Amniotic stem cell (primary cell): ENCODE measurements at places on chromosomes 7 and 10.
A peak's percentile ranks its signal among the peaks of the same experiment; 100 is the strongest.

- no peak for DNase-seq
Observed at GRCh38 chr10:38038932-38039245, 28.4 kb downstream of the ZNF33A start.

DNA sequence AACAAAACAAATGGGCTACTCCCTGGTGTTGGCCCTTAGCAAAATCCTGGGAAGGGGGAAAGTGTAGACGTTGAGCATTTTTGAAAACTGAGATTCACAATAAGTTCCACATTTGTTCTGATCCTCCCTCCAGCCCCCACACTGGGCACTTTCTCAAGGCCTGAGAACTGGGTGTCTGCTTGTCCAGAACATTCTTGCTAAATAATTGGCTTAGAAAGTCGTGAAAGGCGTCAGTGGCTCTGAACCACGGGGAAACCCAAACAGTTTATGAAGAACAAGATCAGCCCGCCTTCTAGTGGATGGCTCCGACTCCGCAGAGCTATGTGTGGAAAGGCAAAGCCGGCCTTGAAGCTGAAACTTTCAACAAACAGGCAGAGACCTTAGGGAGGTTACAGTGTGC, 370.1 kb downstream of the PRPF18 start:
- no peak for DNase-seq

GRCh38 chr7:140674899-140675701, 2.4 kb downstream of the ADCK2 start:
- DNase-seq, result no peak

GRCh38 chr10:104449391-104449790, 95.8 kb downstream of the CFAP58 start:
- peak; percentile 11 for DNase-seq

- no peak for DNase-seq
Observed at GRCh38 chr10:22554461-22555182, 159.8 kb downstream of the PIP4K2A start.

- DNase-seq, result no peak
Observed at GRCh38 chr10:33236916-33237315, 97.6 kb downstream of the NRP1 start.

DNA sequence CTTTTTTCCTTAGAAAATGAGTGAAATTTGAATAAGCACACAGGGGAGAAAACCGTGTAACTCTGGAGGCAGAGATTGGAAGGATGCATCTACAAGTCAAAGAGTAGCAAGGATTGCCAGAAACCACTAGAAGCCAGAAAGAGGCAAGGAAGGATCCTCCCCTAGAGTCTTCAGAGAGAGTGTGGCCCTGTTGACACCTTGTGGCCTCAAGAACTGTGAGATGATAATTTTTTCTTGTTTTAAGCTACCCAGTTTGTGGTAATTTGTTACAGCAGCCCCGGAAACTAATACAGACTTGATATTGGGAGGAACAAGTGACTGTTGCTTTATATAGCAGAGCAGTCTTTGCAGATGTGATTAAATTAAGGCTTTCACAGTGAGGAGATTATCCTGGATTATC, 3.6 kb upstream of the GIMAP7 start:
- DNase-seq, result no peak

GRCh38 chr10:132737390-132738048, 48.4 kb downstream of the NKX6-2 start:
- no peak for DNase-seq

GRCh38 chr10:129288999-129289584, 177.9 kb upstream of the MGMT start:
- DNase-seq, result no peak

- no peak for DNase-seq
Observed at GRCh38 chr7:102317231-102318059, 30.8 kb downstream of the SH2B2 start.

DNA sequence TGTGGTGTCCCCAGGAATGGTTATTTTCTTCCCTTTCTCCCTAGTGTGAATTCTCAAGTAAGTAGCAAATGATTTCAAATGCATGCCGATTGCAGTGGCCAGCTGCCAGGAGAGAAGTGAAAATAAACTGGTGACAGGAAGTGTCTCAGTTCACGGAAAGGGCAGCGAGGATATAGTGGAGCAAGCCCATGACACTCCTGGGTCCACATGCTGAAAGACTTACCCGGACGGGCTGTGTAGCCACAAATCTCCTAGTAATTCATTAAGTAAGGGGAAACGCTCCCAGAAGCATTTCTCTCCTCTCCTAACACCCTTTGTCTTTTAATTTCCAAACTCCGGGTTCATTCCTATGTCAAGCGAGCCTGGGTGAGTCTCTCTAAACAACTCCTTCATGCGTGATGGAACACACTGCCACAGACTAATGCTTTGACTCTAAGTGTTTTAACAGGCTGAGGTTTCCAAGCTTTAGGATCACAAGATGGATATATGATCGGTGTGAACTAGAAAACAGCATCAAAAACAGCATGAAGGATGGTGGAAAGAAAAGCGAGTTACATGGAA, 125.6 kb downstream of the CYP26A1 start:
- DNase-seq, result no peak

DNA sequence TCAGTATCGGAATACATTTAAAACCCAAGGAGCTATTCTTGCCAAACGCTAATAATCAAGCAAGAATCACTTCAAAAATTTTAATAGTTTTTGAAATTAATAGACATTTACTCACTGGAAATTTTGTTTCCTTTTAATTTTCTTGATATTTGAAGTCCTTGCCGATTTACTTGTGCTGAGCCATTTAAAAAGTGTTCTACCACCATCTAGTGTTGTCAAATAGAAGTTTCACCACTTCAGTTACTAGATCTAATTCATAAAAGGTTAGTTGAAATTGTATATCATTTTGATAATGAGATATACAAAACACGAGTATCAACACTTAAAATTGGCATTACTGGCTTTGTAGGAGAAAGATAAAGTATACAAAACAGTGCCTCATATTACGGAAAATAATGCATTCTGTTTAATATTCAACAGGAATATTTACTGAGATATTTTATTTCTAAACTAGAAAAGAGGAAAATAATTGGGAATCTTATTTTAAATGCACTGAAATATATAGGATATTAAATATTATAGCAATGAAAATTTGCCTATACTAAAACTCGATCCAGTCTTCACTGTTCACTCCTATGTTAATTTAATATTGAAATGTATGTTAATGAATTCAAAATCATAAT, 664.8 kb upstream of the SEMA3D start:
- no peak for DNase-seq

DNA sequence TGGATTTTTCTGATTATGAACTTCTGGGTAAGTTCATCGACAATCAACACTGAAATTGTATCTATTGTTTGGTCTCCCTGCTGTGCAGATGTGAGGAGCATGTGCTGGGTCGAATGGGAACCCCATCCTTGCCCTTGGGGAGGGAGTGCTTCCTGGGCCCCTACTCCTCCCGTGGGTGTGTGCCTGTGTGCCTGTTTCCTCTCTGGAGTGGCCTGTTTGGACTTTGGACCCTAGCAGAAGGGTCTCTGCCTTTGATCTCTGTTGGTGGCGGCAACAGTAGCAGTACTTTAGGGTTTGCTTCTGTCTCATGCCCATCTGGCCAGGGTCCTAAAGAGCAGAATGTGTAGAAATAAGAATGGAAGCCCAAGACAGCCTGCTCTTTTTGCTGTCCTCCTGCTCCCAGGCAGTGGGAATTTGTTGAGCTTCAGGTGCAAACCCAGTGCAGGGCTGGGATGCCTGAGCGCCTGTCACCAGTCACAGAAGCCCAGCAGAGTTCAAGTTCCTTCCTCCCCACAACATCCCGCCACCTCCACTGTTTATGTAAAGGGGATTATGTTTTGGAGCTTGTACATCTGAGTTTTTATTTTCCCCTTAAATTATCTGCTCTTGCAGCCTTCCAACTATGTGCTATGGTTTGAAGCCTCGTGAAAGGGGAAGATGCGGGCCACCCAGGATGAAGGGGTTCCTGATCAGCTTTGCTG, 1.5 kb upstream of the TACR2 start:
- no peak for DNase-seq

GRCh38 chr7:139180700-139181311, 50.2 kb upstream of the UBN2 start:
- no peak for DNase-seq

GRCh38 chr10:23331567-23332301, 12.9 kb downstream of the C10orf67 start:
- DNase-seq, result peak; percentile 72

GRCh38 chr7:151570366-151570915, 50.7 kb upstream of the RHEB start:
- DNase-seq, result no peak

- no peak for DNase-seq
Observed at GRCh38 chr10:11088709-11089108, 71.0 kb downstream of the CELF2 start.

DNA sequence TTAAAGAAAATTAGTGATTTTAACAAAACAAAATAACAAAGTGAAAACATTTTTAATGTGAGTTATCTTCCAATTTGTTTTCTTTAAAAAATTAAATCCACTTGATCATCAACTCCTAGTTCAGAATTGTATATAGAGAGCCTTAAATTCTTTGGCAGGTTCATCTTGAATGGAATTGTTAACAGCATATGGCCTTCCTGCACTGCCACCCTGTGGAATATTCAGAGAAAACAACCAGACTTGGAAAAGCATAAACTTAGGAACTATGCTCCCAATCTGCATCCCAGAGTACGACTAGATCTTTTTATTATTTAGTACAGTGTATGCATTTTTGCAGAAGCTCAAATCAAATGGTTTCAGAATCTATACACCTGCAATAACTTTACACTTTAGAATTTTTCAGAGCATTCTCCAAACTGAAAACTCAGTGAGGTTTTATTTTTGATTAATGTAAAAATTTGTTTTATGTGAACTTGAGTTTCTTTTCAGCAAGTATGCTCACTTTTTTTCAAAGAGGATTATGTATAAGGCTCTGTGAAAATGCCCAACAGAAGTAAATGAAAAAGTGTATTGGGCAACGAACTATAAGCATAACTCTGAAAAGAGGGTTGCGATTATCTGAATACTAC, 44.9 kb upstream of the ANK3 start:
- DNase-seq, result peak; percentile 52

- no peak for DNase-seq
Observed at GRCh38 chr10:90461437-90462155, 396.2 kb downstream of the HTR7 start.

GRCh38 chr7:127885222-127885772, 145.9 kb downstream of the LRRC4 start:
- DNase-seq, result no peak

DNA sequence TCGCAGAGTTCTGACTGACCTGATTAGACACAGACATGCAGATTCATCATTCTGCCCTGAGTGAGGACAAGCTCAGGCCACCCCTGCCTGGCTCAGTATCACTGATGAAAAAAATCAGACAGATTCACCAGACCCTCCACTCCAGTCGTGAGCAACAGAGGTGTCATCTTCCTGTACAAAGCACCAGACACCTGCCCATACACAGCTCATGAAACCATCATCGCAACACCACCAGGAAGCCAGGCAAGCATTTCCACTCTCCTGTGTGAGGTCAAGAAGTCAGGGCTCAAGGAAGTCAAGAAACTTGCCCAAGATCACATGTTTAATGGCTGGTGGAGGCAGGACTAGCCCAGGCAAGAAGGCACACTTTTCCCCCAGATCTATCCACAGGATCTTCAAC, 163.0 kb downstream of the CALN1 start:
- DNase-seq, result no peak

DNA sequence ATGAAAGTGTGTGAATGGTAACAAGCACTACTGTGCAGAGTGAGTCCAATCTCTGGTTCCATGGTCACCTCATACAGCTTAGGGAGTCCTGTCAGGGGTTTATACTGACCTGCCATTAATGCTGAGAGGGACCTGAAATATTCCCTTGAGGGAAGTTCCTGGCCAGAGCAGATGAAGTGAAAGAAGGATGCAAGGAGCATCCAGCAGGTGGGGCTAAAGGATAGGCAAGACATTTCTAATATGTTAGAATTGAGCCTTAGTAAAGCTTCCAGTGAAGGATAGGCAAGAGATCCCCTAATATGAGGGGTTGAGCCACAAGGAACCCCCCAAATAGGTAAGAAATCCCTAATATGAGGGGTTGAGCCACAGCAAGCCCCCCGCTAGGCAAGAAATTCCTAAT, 25.5 kb upstream of the FAM221A start:
- no peak for DNase-seq

GRCh38 chr10:23912884-23913404, 296.0 kb upstream of the KIAA1217 start:
- no peak for DNase-seq

- no peak for DNase-seq
Observed at GRCh38 chr10:112429654-112430230, 17.0 kb downstream of the ZDHHC6 start.

DNA sequence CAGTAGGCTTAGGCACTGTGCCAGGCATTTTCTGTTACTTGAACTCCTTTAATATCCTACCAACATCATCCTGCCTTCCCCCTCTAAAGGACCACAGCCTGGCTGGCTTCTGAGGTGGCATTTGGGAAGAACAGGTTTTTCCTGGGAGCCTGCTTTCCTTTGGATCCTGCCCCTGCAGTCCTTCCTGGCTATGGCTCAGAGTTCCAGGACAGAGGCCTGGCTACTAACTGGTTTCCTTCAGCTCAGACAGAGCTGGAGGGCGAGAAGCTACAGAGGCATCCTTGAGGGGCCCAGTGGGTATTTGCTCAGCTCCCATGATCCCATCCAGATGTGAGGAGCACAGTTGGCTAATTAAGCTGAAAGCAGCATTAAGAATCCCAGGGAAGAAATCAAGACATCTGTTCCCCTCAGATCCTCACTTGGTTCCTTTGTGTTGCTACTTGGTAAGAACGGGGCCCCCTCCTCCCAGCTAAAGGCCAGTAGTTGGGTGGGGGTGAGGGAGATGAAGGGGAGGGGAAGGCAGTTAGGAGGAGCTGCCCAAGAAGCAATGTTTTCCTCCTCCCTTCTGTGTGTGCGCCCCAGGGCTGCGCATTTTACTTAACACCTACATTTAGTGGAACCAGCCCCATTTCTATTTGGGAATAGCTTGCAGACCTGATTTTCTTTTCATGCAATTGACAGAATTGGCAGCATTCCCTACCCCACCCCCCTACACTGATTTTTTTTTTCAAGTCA, 142.6 kb upstream of the SORCS3 start:
- no peak for DNase-seq

DNA sequence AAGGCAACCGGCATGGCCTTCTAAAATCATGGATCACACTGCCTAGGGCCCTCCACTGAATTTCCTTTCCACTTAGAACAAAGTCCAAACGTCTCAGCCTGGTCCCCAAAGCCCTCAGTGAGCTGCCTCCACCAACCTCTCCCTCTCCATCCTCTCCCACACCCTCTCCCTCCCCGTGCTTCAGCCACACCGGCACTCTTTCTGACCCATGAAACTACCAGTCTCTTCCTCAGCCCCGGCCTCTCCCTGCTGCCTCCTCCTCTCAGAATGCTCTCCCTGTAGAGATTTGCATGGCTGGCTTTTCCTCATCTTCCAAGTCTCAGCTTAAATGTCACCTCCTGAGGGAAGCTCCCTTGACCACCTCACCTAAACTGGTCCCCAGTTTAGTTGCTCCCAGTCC, 219.0 kb upstream of the ZMIZ1 start:
- DNase-seq, result no peak

- DNase-seq, result no peak
Observed at GRCh38 chr10:33145451-33146188, 187.6 kb upstream of the ITGB1 start.

GRCh38 chr10:123621916-123622315, 44.2 kb upstream of the GPR26 start:
- DNase-seq, result no peak

GRCh38 chr10:133307776-133308420, 774 bp downstream of the TUBGCP2 start:
- DNase-seq, result no peak
